ENCODE measurements at places on chromosomes 6 and 20. TPM values are rescaled to one million over a fixed set of nuclear protein-coding genes. Genes with fewer than 3 reads are reported as not detected.

Gene ZNF165
- 0.42 TPM for total RNA-seq

Gene PRSS35
- total RNA-seq, result 4.7 TPM

Gene COL19A1
- total RNA-seq, result 1.8 TPM

Gene MLN
- not detected for total RNA-seq

Gene CHMP4B
- 96.6 TPM for total RNA-seq

Gene TSBP1
- total RNA-seq, result not detected

Gene OTOR
- not detected for total RNA-seq

Gene LAMA5
- total RNA-seq, result 395 TPM

Gene WFDC5
- not detected for total RNA-seq

Gene HLA-DRA
- 605 TPM for total RNA-seq

Gene NRSN1
- total RNA-seq, result not detected

Gene CCN6
- not detected for total RNA-seq

Gene SAPCD1
- total RNA-seq, result 0.68 TPM

Gene OLIG3
- not detected for total RNA-seq

Gene HLA-DRB5
- 91.1 TPM for total RNA-seq

Gene F13A1
- 160 TPM for total RNA-seq

Gene EBF4
- 16.7 TPM for total RNA-seq

Gene SLC35F1
- total RNA-seq, result 1.6 TPM

Gene KDM1B
- 15.3 TPM for total RNA-seq

Gene DDX43
- 0.78 TPM for total RNA-seq

Gene ECT2L
- 0.30 TPM for total RNA-seq

Gene NHLRC1
- 1.6 TPM for total RNA-seq

Gene AFDN
- 75.6 TPM for total RNA-seq

Gene SMOC2
- total RNA-seq, result 203 TPM

Gene SRXN1
- total RNA-seq, result 18.5 TPM

Gene FANCE
- 5.5 TPM for total RNA-seq

Gene LINC00237
- not detected for total RNA-seq

Gene CCM2L
- total RNA-seq, result 7.4 TPM

Gene CLVS2
- total RNA-seq, result 0.03 TPM

Gene BMP5
- total RNA-seq, result 0.45 TPM

Gene TSPO2
- not detected for total RNA-seq

Gene GLP1R
- total RNA-seq, result not detected

Gene PROCR
- total RNA-seq, result 75.9 TPM

Gene MYBL2
- total RNA-seq, result 0.84 TPM
